HuH-7.5 (cell line): ENCODE measurements at places on chromosomes 1 and 21.

DNA sequence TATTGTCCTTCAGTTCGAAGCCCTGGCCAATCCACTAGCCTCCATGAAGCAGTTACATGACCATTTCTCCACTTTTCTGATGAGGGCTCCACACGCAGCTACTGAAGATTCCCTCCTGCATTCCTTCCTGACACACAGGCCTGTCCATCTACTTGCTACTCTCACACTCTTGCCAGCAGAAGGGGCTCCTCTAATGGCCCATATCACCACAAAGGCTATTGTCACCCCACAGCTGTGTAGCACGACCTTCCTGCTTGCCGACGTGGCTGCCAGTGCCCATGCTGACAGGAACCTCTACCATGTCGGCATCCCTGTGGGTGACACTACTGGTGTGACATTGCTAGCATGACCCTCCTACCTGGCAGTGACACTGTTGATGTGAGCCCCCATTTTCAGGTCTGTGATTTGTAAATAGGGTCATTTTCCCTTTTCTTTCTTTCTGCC lies 1528.6 kb upstream of the TPTE start:
- no peak for DNase-seq

GRCh38 chr21:42298237-42298636 lies 17.0 kb downstream of the TFF3 start:
- DNase-seq = no peak

DNA sequence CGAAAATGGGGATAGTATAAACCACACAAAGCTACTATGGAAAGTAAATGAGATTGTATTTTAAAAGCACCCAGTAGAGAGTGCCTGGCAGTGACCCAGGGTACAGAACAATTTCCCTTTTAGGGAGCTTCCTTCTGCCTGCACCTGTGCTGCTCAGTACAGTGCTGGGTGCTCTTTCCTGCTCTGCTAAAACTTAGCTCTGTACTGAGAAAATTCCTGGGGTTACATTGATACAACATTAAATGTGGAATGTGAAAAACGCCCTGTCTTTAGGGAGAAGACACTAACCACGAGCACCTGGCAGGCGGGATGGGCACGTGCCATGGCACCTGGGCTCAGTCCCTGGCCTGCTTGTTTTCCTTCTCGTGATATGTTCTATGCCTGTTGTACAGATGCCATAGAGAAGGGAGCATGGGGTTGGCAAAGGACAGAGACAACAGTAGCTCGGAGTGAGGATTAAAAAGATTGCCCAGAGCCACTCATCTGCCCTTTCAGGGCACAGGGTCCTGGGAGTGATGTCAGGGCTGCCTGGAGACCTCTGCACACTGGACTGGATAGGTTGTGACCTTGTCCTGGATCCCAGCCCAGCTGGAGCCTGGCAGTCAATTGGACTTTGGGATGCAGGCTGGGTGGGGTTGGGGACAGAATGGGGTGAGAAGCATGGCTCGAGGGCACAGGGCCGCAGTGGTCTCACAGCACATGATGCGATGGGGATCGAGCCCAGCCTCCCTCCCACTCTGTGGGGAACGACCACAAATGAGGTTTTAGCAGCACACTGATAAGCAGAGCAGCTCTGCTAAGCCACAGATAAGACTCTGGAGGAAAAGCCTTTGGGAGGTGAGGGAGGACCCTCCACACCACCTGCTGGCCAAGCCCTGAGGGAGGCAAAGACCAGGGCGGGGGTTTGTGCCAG lies 4.2 kb downstream of the SPATA46 start:
- no peak for DNase-seq

GRCh38 chr1:202462342-202463076 lies 114.0 kb downstream of the PPP1R12B start:
- DNase-seq = no peak

- DNase-seq = no peak
Observed at GRCh38 chr1:229599218-229599954, 26.5 kb downstream of the TAF5L start.

GRCh38 chr1:84582802-84583587 lies 8.8 kb upstream of the CTBS start:
- DNase-seq = no peak

GRCh38 chr1:160542303-160542945 lies 19.4 kb upstream of the SLAMF6 start:
- peak; percentile 36 for DNase-seq

- peak; percentile 62 for DNase-seq
Observed at GRCh38 chr1:92080128-92080985, at the start of gene BTBD8. Gene BTBD8 (plus strand): TSS chr1:92080345. CDS start chr1:92080572, 227 bp downstream.

GRCh38 chr21:41965045-41965444 lies 11.2 kb upstream of the C2CD2 start:
- no peak for DNase-seq

DNA sequence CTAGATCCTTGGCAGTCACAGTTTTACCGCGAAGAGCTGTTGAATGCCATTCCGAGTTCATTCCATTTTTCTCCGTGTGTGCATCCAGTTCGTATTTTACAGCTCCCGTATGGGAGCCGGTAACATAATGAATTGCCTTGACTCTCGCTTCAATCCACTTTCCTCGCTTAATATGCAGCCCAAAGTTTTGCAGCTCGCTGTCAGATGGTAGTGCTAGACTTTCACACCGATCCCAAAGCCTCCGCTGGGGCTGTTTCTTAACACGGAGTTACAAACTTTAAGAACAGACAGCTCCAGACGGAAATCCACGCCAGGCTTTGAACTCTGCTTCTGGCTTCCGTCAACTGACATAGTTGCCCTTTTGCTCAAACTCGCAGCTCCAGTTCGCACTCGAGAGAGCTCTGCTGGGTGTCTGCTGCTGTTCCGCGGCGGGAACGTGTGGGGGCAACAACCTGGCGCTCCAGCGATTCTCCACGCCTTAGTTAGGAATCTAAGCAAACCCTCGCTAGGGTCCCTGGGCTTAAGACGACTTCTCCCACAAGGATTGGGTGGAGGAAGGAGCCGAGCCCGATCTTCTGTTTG lies 3.5 kb upstream of the ARID1A start:
- peak; percentile 75 for DNase-seq

DNA sequence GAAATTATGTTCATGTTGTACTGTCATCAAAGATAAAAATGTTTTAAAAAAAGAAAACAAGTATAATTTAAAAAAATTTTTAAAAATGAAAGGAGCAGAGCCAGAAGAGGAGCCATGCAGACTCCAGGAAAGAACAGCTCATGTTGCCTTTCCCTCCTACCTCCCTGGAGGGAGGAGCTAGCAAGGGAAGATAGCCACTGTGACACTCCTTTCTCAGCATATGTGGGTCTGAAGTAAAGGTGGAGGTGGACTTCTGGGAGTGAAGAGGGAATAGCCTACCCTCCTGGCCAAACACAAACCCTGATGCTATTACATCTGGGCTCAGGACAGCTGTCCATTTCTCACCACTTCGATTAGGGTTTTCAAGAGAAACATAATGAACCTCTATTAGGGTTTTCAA lies 54.2 kb downstream of the SLC2A1 start:
- DNase-seq = no peak

DNA sequence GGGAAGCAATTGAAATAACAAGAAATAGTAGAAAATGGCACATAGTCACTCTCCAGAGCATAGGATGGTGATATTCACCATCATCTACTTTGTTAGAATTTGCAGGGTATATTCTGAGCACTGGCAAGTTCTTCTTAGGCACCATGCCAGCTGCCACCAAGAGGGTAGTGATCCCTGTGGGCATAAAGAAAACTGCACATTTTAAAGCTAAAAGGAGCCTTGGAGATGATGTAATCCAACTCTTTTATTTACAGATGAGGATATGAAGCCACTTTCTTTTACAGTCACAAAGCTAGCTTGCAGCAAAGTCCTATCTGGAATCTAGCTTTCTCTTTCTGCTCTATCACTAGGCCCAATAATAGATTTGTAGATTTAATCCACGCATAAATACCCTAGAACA lies 69.0 kb downstream of the PTGER3 start:
- DNase-seq = no peak

DNA sequence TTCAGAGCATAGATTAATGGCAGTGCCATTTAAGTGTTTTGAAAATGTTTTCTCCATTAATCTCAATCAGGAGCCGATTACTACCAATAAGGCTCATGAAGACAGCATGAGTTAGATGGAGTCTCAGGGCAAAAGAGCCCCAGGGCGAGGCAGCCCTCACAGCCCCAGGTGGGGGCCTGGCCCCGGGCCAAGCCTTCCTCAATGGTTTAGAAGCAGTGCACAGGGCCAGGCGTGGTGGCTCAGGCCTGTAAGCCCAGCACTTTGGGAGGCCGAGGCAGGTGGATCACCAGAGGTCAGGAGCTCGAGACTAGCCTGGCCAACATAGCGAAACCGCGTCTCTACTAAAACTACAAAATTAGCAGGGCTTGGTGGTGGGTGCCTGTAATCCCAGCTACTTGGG lies 348.1 kb upstream of the VAMP3 start:
- DNase-seq = no peak

GRCh38 chr1:77095236-77095635 lies 124.0 kb downstream of the PIGK start:
- no peak for DNase-seq

DNA sequence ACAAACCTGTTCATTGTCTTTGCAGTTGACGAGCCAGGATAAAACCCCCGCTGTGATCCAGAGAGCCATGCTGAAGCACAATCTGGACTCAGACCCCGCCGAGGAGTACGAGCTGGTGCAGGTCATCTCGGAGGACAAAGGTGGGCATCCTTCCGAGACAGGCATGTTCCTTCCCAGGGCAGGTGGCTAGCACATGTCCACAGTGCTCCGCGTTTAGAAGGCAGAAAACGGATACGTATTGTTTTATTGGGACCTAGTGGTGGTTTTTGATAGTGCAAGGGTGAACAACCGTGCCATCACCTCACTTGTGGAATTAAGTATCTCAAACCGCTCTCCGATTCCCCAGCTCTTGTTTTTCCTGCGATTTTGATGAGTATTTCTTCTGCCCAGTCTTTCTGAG lies 115.3 kb downstream of the COLGALT2 start:
- DNase-seq = no peak

GRCh38 chr1:121558514-121558913 lies 373.7 kb downstream of the SRGAP2C start:
- DNase-seq = no peak

DNA sequence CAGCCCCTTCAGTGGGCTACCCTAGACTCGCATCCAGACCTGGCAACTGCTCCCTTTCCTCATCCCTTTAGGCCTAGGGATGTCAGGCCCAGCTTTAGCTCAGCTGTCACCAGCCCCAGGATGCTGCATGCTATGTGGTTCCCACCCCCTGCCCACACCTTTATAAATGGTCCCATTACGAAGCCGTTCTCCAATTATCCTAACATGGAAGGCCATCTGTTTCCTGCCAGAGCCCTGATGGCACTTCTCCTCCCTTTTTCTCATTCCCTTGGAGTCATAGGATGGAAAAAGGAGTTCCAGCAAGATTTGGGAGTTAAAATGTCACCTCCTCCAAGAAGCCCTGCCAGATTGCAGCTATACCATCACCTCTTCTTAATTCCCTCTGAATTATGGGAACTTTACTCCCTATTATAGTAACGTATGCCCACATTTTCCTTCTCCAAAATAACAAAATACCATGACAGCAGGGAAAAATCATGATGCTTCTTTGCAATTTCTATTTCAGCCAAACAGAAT lies 205.0 kb upstream of the GRIK3 start:
- no peak for DNase-seq

DNA sequence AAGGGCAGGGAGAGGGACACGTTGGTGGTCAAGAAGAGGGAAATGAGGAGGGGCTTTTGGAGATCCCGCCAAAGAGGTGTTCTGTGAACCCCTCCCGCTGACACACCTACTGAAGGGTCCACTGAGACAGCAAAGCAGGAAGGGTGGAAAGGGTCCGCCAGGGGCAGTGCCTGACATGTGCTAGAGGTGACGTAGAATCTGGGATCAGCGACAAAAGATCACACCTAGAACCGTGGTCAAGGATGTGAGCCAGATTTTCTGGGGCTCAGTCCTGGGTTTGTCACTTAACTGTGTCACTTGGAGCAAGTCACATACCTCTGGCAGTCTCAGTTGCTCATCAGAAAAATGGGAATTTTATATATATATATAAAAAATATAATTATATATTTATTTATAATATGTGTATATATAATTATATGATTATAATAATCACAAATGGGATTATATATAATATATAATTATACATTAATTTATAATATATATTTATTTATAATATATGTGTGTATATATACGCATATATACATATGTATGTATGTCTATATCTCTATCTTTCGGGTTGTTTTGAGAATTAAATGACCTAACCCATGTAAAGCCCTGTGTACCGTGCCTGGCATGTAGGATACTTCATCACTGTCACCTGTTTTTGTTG lies 35.0 kb upstream of the ATP5PO start:
- no peak for DNase-seq

DNA sequence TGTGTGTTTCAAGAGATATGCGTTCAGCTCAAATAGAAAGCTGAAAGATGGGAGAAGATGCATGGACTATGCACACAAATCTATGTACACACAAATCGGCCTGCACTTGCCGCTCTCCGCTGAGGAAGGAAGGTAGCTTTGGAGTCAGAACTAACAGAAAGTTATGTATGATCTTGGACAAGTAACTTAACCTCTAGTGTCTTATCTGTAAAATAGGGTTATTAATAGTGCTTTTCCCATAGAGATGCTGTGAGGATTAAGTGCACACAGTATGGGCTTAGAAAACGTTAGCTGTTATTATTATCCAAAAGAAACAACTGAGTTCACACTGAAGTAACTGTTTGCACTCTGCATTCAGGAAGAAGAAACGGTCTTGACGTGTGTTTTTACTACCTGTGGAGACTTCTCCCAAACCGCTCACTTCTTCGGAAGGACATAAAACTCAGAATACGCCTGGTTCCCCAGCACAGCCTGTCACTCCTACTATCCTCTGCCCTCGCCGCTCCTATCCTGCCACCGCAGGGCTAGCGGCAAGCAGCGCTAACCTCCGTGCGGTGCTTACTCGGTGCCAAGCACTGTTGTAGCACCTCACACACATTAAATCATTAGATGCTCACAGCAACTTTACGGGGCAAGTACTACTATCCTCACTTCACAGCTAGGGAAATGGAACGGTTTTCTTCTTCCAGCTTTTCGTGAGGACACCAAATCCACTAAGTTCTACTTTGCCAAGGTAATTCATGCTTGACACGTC lies 1.3 kb downstream of the TGFBR3 start:
- no peak for DNase-seq

DNA sequence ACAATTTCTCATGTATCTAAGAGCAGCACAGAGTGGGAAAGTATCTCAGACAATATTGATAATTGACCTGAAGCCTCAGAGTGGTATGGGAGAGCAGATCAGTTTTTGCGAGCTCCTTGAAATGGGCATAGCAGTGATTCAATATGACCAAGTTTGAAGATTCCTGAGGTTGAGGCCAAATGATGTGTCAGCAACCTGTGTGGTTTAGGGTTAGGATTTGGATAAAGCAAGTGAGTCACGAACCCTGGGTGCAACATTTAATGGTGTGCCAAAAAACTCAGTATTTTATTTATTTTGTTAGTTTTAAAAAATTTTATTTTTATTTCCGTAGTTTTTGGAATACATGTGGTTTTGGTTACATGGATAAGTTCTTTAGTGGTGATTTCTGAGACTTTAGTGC lies 92.5 kb upstream of the C21orf91 start:
- no peak for DNase-seq
